ENCODE measurements at places on chromosomes 3 and 15.

DNA sequence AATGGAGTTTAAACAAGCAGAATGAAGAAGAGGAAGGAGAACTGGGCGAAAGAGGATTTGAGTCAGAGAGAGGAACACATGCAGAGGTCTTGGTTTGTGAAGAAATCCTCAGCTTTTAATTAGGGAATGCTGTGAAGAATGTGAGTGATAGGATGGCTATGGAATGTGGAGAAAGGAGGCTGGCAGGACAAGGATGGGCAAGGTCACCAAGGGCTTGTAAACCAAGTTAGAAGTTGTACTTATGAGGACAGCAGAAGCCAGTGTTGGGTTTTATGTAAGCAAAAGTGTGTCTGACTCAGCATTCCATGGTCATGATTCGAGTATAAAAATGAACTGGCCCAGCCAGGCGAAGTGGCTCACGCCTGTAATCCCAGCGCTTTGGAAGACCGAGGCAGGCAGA is 60.0 kb upstream of the IL12A start:
- DNase-seq = peak; percentile 97

DNA sequence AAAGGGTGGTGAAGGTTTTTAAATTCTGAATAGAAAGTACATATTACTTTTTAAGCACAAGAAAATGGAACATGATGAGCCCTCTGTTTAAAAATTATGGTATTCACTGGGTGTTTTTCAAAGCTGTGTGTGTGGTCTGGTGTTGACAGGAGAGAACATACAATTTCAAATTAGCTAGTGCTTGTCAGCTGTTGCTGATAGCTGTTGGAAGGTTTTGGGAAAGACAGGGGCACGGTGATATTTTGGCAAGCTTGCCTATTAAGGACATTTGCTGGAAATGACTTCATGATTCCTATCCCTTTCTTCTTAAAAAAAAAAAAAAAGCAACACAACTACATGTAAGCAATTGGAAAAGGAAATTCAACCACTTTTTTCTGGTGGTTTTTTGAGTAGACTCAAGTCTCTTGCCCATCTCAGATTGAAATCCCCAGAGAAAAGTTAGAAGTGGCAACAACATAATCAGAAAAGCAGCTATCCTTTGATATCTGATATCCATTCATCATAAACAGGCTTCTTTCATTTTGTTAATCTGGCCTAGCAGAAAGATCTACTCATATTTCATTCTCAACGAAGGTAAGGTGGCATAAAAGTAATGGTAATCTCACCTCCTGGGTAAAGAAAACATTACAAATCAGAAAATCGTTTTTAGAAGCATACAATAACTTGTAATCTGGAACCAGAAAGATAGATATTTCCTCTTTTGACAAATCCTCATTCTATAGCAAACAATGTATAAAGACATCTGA is 130.0 kb downstream of the RBMS3 start:
- DNase-seq = no peak

GRCh38 chr3:84738086-84738485 is 220.7 kb upstream of the CADM2 start:
- DNase-seq = no peak

- no peak for DNase-seq
Measured at GRCh38 chr3:111763968-111764367, 95.1 kb upstream of the PHLDB2 start.

DNA sequence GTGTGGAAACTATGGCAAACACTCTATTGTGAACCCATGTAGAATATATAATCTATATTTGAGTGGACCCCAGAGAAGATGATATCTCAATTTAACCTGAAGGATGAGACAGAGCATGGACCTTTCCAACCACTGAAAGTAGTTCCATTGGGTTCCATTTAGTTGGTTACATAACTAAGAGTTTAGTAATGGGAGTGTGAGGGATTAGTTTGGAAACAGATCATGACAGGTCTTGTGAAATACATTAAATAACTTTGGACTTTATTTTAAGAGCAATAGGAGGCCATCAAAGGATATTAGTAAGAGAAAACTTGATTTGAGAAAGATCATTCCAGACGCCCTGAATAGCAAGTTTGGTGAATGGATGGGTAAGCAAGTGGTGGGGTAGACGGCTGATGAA is 487.2 kb upstream of the ROBO2 start:
- no peak for DNase-seq

GRCh38 chr3:158918451-158918850 is 116.6 kb downstream of the MFSD1 start:
- no peak for DNase-seq

- no peak for DNase-seq
Measured at GRCh38 chr3:145942052-145942451, 218.9 kb downstream of the PLOD2 start.

DNA sequence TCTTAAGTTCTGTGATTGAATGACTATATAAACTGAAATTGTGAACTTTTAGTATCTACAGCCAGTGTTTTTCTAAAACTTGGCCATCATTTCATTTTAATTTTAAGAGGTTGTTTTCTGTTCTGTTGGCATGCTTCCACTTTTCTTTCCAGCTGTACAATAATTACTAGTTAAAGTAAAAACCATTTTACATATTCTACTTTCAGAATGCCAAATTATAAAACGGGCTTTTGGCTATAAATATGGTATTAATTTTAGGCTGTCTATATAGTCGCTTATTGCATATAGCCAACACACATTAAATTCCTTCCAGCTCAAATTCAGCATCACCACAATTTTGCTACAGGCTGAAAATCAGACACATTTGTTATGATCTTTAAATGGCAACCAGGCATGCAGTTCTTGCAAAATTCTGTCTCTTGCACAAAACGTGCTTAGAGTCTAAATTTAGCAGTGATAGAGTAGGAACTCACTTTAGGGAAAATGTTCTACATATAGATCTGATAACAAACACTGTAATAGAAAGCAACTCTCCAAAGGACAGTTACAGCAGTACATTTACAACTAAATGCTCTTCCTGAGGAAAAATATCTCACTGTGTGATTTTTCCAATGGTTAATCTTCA is 81.1 kb downstream of the BTD start:
- no peak for DNase-seq

DNA sequence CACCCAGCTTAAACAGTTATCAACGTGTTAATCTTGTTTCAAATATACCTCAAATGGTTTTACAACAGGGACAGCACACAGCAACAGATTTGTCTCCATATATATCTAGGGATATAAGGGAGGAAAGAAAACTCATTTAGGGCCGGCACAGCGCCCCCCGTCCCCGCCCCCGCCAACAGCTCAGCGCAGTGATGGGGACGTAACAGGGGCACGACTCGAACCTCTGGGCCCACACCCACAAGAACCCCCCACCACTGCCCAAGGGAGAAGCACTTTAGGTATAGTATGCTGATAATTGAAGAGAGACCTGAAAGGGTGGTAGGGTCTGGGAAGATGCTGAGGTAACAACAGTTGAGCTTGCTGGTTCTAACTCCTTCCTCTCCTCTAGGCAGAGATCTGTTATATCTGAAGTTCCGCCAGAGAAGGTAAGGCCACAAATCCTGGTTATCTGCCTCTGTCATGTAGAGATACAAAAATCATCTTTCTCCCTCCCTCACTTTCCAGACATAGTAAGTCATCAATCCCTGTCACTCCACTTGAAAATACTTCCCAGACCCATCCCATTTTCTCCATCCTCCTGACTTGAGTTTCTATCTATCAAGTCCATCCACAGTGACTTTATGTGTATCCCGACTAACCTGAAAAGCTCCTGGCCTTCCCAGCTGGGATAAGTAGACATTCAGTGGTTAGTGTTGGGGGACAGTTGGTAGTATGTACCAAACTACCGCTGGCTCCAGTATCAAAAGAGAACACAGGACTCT is 126.9 kb downstream of the PDZRN3 start:
- DNase-seq = no peak

- DNase-seq = no peak
Measured at GRCh38 chr3:109355625-109356441, 18.5 kb upstream of the DPPA4 start.

DNA sequence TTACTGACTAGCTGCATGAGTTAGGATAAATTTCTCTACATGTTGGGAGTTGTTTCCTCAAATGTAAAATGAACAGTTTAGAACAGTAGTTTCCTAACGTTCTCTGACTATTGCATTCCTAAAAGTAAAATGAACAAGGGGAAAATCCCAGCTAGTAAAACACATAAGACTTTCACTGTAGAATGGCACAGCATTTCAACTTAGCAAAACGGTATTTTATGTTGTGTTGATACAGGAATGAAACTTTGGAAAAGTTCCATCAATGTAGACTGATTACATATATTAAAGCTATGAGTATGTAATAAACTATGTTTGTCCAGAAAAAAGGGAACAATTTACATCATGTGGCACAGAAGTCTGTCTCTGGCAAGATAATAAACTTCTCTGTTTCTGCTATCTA is 297.4 kb upstream of the EPHA3 start:
- no peak for DNase-seq

- DNase-seq = peak; percentile 49
Measured at GRCh38 chr3:40476478-40477470, at the start of gene ZNF619. Gene ZNF619, plus strand, starts transcription at chr3:40477122. Its CDS starts 858 bp downstream, at chr3:40477980.

DNA sequence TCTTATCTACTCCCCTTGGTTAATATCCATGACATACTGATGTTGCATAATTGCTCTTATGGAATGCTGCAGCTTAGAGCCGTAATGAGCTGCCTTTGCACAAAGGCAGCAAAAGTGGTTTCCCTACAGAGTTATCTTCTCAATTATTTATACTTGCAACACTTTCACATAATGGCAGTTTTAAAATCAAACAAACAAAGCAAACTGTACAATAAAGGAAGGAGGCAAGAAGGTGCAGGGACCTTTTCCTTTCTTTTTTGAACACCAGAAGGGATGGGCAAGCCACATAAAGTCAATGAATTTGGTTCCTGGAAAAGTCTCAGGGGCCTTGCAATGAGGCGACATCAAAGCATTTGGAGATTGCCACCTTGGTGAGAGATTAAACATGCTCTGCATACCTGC is 188.0 kb downstream of the MEIS2 start:
- no peak for DNase-seq

DNA sequence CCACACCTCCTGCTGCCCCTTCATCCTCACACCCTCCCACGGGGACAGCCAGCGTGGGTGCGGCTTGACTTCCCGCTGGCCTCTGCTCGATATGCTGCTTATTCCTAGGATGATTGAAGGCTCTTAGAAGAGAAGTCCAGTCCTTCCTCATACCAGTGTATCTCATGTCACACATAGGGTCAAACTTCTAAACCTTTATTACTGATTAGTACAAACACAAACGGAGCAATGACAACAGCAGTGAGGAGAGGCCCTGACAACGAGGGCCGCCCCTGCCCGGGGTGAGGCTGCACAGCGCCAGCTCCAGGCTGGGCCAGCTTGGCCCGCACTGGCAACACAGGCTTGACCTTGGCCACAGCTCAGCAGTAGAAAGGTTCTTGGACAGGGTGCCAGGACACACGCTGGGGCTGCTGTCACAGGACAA is 3.7 kb downstream of the CIB1 start:
- no peak for DNase-seq

GRCh38 chr15:25089577-25089976 is 134.8 kb downstream of the SNRPN start:
- no peak for DNase-seq

DNA sequence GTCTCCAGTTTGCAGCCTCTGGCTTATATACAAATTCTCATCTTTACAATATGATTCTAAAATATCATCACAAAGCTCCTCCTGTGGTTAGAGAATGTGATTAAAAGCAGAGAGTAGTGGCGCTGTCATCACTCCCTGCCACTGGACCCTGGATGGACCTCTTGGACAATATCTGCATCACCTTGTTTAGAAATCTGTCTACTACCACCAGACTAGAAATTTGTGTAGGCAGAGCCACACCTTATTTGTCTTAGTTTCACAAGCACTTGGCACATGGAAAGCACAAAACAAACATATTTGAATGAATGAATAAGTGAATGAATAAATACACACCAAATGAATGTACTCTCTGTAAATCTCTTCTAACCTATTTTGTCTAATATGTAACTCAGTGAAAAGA is 68.1 kb downstream of the IMPG2 start:
- DNase-seq = no peak

GRCh38 chr3:194833114-194833910 is 147.6 kb downstream of the FAM43A start:
- DNase-seq = no peak

All from GM04504 (cell line).